ENCODE measurements at places on chromosomes 7 and 10.

- DNase-seq, result no peak
Measured at GRCh38 chr10:97157578-97158095, 28.1 kb downstream of the SLIT1 start.

DNA sequence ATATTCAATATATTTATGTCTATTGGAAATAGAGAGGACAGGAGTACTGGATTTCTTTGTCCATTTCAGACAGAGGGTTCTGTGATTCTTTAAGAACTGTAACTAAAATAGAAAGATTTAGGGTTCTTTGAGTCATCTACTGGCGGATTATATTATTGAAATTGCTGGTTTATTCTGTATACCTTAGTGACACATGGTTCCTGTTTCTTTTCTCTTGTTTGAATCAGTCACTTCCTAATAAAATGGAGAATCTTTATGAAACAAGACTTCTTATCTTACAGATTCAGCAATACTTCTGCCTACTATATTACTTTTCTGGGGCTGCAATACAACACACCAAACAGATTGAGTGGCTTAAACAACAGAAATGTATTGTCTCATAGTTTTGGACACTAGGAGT lies 20.8 kb upstream of the ZNF800 start:
- no peak for DNase-seq

DNA sequence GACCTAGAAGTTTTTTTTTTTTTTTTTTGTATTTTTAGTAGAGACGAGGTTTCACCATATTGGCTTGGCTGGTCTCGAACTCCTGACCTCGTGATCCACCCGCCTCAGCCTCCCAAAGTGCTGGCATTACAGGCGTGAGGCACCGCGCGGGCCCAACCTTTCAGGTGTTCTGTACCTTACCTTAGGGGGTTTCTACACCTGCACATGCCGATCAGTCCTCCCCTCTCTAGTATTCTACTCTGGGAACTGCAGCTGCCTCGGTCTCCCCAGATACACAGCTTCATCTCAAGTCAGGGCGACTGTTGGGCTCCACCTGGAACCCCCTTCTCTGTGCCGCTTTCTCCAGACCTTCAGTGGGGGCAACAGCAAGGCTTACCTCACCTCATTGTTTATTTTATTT lies 79.9 kb downstream of the TACC2 start:
- DNase-seq, result no peak

DNA sequence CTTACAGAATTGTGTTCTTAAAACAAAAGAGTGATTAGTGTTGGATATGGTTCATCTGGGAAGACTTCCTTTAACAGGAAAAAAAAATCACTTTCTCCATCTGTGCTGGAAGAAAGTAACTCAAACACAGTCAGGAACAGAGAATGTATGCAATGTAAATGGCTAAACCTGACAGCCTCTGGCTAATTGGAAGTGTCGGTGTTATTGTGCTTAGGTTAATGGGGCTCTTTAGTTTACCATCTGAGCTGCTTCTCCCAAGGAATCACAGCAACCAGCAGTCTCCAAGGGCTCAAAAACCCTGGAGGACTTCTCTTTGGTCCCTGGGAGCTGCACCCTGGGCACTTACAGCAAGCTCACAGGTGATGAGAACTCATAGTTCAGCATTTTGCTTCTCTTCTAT lies 724.5 kb downstream of the LRMDA start:
- no peak for DNase-seq

- no peak for DNase-seq
Measured at GRCh38 chr10:32489901-32490300, 44.0 kb downstream of the CCDC7 start.

GRCh38 chr10:34889004-34889869 lies 74.1 kb upstream of the PARD3 start:
- no peak for DNase-seq

DNA sequence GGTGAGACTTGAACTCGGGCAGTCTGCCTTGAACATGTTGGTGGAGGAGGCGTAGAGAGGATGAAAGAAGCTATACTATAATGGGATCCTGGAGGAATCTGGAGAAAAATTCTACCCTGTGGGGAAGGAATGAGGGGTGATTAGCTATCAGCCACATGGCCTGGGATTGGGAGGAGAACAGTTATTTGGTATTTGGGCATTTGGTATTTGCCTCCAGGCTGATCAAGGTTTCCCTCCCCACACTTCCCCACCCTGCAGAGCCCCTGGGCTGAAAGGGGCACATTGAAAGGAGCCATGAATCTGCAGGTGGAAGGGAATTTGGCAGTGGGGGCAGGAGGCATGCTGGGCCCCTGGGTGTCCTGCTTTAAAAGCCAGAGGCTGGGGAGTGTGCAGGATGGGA lies 235.3 kb downstream of the INHBA start:
- no peak for DNase-seq

DNA sequence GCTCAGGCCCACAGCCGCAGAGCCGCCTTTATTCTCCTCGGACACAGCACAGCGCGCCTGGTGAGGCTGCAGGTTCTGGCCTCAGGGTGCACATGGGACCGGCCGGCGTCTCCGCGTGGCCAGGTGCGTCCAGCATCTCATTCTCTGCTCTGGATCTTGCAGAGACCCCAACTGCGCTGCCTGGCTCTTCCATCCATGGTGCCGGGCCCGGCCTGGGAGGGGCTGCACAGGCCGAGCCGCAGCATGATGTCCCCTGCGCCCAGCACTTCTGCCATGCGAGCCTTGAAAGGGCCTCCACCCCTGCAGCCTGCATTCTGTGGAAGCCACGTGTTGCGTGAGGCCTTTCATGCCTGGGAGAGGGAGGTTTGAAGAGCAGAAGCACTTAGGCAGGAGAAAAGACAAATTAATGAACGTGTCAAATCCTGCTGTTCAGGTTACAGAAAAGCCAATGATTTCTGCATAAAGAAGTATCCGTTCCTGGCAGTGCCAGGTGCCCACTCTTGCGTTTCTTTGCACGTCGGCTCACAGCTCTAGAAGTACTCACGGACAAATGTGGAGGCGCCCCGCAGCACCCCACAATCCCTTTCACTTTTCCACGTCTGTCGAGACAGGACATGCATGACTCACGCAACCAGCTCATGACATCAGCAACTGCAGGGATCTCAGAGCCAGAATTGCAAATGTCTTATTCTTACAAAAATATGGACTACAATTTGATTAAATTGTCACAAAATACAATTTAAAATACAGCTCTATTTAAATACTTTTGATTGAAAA lies 571.4 kb downstream of the DNAJB6 start:
- DNase-seq, result no peak
